HS-5 (cell line): ENCODE measurements at places on chromosomes 16 and 17.

- DNase-seq: no peak
These were observed 19.8 kb upstream of the NF1 start for GRCh38 chr17:31074772-31075555.

DNA sequence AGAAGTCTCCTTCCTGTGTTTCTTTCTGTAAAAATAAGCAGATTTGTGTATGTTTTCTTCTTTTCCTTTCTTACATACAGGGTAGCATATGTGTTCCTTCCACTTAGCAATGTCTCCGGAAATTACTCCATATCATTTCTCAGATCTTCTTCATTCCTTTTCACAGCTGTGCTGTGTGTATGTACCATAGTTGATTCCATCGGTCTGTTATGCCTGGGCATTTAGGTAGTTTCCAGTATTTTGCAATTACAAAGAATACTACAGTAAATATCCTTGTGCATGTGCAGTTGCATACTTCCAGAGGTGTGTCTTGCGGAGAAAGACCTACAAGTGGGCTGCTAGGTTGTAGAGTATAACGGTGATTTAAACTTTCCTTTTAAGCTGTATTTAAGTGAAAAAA is 69.8 kb downstream of the CLEC16A start:
- no peak for DNase-seq

DNA sequence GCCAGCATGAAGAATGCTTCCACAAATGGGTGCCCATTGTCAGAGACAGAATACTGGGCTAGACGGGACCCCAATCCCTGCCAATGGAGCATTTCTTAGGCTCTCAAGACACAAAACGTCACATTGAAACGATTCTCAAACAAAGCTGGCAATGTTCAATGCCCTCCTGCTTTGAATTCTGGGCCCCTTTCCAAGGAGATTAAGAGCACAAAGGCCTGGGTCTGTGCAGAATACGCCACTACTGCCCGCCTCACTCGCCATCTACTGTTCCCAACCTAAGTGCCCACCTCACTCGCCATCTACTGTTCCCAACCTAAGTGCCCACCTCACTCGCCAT is 9.7 kb downstream of the CFAP20 start:
- no peak for DNase-seq

GRCh38 chr16:35148748-35149147 is 1689.3 kb downstream of the TP53TG3F start:
- DNase-seq: no peak

DNA sequence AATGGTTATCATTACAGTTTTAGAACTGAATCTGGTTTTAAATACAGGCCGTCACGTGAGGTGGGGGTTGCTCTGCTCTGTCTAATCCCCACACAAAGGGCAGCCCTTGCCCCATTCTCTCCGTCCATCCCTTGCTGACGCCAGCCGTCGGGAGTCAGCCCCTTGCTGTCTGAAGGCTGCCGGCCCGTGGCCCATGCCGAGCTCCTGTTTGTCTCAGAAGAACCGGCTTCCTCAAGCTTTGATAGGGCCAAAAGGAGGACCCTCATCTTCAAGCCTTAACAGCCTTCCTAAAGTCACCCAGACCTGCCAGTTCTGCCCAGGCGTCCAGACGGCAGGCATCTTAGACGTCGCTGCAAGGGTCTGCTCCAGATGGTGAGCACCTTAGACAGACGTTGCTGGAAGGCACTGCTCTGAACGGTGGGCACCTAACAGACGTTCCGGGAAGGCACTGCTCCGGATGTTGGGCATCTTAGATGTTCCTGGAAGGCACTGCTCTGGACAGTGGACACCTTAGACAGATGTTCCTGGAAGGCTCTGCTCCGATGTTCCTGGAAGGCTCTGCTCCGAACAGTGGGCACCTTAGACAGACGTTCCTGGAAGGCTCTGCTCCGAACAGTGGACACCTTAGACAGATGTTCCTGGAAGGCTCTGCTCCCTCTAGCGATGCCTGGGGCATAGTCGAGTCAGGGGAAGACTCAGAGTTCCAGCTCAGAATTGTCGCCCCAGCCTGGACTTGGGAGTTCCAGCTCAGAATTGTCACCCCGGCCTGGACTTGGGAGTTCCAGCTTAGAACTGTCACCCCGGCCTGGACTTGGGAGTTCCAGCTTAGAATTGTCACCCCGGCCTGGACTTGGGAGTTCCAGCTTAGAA is 35.1 kb upstream of the CHMP6 start:
- no peak for DNase-seq

DNA sequence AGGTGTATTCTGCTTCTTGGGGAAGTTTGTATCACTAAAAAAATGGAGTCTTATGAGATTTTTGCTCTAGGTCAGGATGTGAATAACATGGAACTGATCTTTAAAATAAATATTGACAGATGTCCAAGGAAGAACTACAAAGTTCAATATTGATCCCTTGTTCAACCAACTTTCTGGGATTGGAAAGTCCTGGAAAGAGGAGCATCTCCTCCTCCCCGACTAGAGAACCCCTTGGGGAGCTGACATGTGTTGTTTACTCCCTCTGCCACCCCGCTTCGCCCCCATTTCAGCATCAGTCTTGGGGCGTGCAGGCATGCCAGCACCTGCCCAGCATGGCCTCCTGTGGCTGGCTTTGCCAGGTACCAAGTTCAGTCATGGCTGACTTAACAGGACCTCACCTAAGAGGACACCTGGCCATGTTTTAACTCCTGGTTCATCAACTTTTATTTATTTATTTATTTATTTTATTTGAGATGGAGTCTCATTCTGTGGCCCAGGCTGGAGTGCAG is 33.8 kb downstream of the PMFBP1 start:
- no peak for DNase-seq

GRCh38 chr16:72812672-72813071 is 235.3 kb downstream of the ZFHX3 start:
- no peak for DNase-seq

GRCh38 chr17:50062293-50063243 is 6.7 kb downstream of the ITGA3 start:
- DNase-seq: no peak

DNA sequence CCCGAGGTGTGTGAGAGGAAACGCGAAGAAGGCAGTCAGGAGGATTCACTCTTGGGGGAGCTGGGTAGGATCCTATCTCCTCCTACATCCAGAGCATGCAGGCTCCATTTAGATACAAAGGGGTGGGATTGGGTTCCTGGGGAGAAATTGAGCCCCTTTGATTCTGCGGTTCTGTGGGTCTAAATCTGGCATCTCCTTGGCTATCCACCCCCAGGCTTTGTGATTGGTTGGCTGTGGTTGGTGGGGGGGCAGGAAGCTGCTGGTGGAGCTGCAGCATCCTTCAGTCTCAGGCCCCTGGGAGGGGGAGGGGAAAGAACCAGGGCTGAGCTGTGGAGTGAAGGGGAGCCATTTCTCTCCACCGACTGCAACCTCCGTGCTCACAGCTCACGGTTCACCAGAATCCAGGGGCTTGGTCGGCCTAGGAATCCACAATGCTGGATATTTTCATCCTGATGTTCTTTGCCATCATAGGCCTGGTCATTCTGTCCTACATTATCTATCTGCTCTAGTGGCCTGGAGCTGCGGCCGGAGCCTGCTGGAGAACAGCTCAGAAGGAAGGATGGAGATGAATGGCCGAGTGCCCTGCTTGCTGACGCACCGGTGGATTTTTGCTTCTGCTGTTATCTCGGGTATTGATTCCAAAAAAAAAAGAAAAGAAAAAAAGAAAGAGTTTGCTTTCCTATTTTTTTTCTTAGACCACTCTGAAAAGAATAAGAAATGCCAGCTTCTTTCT is at the start of gene LASP1NB:
Gene LASP1NB (plus strand): TSS at position 352 of the 733 bp plus-strand sequence.
- DNase-seq: no peak

DNA sequence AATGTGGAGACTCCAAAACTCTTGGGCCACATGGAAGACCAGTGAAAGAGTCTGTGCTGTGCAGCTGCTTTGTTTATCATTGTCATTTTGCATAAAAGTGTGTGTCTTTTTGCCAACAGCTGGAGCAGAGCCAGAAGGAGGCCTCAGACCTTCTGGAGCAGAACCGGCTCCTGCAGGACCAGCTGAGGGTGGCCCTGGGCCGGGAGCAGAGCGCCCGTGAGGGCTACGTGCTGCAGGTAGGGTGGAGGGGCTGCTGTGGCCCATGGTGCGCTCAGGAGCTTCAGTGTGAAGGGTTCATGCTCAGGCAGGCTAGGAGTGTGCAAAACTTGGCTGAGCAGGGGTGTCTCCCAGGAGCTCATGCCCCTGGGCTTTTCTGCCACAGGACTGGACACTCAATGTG is 45.0 kb downstream of the PLD6 start:
- DNase-seq: no peak

DNA sequence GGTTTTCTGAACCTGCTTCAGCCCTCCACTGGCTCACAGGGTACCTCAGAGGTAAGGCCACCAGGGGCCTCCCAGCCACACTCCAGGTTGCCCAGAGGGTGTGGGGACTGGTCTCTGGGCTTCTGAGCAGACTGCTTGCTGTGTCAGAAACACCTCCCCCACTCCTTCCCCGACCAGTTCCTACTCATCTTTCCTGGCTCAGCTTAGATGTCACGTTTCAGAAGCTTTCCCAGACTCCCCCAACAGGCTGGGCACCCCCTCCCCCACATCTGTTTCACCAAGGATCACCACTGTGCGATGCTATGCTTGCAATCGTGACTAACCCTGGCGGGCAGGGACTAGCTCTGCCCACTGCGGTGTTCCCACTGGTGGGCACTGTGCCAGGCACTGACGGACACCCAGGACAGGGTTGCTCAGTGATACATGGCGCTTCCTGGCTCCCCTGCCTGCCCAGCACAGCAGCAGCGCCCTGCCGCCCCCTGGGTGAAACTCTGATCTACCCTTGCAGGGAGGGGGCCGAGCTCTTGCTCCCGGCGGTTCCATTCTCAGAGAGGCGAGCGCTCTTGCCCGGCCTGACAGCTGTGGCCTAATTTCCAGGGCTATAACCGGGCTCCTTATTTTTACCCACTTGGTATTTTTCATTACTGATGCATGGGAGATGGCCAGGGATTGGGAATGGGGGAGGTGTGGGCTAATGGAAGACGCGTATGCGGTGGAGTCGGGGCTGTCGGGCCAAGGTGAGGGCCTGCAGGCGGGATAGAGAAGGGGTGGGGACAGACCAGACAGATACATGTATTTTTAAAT is 29.4 kb upstream of the MTSS2 start:
- DNase-seq: peak; percentile 97

- DNase-seq: no peak
These were observed at the start of gene NLRC3 for GRCh38 chr16:3577302-3577752. NLRC3 (minus strand) TSS chr16:3577403; CDS start chr16:3565036, 12,367 bp downstream.

- peak; percentile 66 for DNase-seq
These were observed 677 bp downstream of the CBX1 start for GRCh38 chr17:48100591-48101011.

DNA sequence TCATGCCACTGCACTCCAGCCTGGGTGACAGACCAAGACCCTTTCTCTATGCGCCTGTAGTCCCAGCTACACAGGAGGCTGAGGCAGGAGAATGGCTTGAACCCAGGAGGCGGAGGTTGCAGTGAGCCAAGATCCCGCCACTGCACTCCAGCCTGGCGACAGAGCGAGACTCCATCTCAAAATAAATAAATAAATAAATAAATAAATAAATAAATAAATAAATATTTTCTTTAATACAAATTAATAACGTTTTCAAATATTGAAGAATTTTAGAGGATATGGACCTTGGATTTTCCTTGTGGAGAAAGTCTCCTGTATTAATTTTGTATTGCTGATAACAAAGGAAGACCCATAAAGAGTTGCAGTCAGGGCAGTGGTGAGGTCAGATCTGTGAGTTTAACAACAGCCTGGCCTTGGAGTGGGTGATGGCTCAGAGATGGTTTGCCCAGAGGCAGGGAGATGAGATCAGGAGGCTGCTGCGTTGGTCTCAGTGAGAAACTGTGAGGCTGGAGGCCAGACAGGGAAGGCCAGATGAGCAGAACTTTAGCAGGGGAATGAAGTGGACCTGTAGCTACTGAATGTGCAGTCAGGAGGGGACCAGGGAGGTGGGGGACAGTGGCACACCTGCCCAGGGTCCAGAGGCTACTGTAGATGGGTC is 4.4 kb upstream of the ASGR1 start:
- no peak for DNase-seq

DNA sequence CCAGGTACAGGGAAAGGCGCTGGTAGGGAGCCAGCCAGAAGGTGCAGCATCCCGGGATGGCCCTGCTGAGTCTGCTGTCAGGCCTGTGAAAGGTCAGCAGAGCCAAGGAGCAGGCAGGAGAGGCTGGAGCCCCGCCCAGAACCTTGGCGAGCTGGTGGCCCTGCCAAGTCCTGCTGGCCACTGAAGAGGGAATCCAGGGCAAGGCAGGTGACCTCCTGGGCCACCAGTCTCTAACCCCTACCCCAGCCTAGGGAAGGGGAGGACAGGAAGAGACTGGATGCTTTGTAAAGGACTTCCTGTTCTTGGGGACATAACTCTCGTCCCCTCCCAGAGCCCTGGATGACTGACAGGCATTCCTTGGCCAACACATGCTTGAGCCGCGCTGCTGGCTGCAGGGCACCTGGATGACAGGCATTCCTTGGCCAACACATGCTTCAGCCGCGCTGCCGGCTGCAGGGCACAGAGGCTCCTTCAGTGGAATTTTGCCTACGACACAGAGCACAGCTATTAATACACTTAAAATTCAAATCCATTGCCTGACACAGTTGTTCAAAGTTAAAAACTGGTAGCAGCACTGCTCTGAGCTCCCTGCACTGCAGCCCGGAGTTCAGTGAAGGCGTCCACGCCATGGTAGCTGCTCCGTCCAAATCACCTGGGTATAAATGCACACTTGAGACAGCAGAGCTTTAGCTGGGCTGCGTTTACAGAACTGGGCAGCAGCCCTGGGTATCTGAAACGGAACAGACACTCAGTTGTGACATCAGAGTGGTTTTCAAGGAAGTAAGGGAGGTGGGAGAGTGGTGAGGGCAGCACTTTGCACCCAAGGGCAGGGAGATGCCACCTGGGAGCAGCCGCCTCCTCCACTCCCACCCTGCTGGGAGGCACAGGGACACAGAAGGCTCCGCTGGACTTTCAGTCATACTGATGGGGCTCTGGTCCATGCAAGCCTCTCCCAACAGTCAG is 2.0 kb upstream of the BRICD5 start:
- no peak for DNase-seq

DNA sequence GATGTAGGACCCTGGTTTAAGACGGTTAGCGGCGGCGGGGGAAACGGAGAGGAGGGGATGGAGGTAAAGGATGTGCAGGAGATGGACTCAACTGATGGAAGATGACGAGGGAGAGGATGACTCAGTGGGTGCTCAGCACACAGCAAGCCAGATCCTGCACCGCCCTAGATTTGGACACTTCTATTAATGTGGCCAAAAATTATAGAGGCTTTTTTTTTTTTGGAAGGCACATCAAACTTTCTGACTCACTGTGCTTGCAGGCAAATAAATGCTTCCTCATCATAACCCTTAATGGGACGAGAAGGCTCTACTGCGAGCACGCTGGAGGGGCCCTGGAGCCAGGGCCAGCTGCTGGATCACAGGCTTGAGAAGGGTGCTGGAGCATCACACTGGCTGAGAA is 36.0 kb downstream of the RTN4RL1 start:
- DNase-seq: peak; percentile 89

GRCh38 chr17:64328036-64328858 is 62.4 kb downstream of the PECAM1 start:
- no peak for DNase-seq
